ENCODE measurements at places on chromosomes 4 and X.

DNA sequence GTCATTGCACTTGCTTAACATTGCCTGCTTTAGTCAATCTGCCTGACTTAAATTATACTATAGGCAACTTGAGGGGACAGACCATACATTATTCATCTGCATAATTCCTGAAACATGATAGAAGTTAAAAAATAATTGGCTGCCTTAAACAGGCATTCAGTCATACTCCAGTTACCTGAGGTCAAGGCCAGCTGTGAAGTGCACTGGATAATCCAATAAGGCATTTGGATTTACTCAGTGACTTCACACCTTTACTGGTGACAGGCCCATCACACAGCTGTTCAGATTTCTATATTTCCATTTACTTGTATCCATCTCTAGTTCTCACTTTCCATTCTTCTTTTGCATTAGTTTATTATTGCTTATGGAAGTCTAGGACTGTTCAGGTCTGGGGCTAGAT lies 2341.6 kb downstream of the PCDH7 start:
- DNase-seq: no peak

DNA sequence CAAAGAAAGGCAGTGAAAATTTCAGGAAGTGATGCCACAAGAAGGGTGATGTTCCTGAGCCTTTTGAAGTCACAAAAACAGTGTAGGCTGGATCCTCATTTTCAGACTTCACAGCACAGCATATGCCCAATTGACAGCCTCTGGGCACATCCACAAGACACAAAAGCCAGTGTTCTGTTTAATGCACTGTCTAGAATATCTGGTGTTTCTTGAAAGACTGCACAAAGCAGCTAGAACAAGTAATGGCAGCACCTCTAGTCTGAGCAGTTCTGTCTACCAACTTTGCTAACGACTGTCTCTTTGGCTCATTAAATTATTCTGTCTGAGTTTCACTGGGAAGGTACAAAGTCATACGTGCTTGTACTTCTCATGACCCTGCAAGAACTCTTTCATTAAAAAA lies 417.1 kb upstream of the GALNT7 start:
- DNase-seq: no peak

DNA sequence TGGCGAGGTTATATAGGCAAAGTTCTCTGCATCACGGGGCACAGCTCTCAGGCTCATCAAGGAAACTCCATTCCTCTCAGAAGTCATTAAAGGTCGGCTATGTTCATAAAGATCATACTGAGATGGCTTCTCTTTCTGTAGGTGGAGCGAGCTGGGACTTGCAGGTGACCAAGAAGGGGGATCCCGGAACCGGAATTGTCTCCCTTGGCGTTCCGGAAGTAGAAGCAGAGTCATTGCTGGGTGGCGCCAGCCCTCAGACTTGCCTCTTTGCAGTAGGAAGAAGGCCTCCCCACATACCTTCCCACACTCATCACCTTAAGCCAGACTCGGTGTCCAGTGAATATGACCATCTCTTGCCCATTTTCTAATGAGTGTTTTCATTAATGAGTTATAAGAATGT lies 17.9 kb upstream of the HPGD start:
- DNase-seq: no peak

DNA sequence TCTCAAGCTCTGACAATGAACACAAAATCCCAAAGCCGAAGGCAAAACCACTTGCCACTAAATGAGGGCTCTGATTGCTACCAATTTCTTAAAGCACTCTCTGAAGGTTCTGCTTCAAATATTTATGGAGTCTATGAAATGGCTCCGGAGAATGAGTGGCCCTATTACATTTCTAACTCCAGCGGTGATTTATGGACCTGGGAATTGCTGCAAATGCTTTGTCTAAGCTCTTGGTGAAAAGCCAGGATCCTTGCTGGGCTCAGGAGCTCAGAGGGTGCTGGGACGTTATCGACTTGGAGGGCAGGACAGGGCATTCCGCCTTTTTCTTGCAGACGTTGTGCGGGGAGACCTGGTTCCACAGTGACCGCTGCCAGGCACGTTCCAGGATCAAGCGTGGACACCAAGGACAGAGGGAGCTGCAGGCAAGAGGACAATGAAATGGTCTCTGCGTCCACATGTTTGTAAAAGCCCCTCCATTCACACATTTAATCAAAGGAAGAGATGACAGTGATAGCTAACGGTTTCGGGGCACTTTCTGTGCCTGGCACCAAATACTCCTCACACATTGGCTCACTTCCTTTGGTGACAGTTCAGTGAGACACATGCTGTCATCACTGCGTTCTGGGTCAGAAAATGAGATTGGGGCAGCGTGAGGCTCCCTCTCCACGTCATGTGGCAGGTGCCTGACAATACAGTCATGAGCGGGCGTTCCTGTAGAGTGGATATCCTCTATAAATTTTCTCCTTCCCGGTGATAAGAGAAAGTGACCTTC lies 58.8 kb downstream of the C4orf50 start:
- DNase-seq: no peak

- no peak for DNase-seq
Measured at GRCh38 chrX:119481323-119481801, 13.1 kb downstream of the SLC25A5 start.

GRCh38 chr4:41360921-41361793 lies 104.4 kb downstream of the UCHL1 start:
- no peak for DNase-seq

- no peak for DNase-seq
Measured at GRCh38 chrX:19096586-19096985, 25.7 kb downstream of the ADGRG2 start.

- DNase-seq: no peak
Measured at GRCh38 chr4:116122124-116122523, 963.3 kb downstream of the TRAM1L1 start.

GRCh38 chr4:108493596-108493931 lies 126.8 kb upstream of the RPL34 start:
- no peak for DNase-seq

GRCh38 chrX:131477498-131477897 lies 66.4 kb upstream of the OR13H1 start:
- DNase-seq: no peak

- no peak for DNase-seq
Measured at GRCh38 chr4:163591614-163592020, 97.1 kb downstream of the TMA16 start.

- DNase-seq: no peak
Measured at GRCh38 chrX:41634284-41634683, 54.5 kb upstream of the GPR34 start.

DNA sequence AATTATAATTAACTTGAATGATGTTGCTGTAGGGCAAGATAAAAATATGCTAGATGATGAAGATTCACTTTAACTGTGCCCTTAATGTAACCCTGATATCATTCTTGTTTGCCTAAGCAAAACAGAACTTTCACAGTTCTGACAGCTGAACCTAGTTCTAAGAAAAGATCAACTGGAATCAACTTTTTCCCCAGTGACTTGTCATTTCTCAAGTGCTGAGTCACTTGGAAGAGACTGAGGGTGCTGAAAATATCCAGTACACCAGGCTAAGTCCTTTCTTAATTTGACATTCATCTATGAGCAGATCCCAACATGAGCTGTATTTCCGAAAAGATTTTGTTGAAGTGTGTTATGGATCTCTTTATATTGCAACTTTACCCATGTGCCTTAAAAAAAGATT lies 140.4 kb downstream of the MID1IP1 start:
- DNase-seq: no peak

DNA sequence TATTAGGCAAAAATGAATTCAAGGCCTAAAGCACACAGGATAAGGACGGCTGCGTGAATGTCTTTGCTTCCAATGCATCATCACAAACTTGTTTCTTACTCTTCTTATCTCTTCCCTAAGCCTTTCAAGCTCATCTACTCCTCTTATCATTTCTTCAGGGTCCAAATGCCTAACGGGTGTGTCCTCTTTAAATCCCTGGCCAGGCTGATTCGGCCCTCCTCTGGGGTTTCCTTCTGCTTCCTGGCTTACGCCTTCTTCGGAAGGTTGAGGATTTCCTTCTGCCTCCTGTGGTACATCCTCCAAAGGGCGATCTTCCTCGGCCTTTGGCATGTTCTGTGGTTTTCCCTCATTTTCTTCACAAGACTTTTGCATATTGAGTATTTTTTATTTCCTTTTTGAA lies 1.3 kb downstream of the TCEAL8 start:
- DNase-seq: no peak

DNA sequence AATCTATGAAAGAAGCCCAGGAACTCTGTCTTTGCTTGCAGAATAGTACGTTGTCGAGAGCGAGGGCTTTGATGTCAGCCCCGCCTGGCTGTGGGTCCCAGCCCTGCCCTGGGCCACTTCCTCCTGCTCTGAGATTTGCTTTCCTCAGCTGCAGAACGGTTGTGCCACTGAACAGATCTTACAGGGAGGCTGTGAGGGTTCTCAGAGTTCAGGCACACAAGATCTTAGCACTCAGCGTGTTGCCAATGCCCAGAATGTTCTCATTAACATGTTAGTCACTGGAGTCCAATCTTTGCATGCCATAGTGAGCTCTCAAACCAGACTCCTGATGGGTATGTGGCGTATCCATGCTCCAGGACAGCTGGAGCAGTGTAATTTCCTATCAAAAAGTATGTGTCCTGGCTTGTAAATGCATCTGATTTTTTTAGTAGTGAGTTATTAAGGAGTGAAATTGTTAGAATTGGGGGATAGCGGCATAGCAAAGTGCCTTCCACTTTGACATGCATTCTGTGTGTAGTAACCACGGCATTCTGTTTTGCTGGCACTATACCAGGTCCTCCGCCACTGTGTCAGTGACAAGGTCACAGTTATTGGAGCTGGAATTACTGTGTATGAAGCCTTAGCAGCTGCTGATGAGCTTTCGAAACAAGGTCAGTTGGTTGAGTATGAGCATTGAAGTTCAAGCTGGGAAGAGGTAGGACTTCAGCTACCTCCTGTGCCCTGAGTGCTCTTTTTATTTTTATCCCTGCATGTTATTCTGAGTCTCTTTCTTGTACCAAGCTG lies 31.6 kb downstream of the TKTL1 start:
- no peak for DNase-seq

DNA sequence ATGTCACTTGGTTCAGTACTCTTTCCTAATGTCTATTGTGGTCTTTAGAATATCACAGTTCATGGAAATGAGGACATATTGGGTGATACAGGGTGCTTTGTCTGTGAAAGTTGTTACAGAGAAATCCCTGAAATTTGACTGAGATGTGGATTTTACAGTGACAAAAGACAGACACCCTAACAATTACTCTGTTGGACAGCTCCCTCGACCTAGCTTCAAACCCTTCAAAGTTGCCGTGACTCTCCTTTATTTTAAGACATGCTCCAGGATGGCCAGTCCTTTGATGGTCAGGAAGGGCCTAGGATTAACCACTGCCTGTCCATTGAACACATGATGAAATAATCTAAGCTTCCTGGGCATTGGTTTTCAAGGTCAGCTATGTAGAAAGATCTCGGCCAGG lies 4.0 kb downstream of the DCX start:
- DNase-seq: no peak

DNA sequence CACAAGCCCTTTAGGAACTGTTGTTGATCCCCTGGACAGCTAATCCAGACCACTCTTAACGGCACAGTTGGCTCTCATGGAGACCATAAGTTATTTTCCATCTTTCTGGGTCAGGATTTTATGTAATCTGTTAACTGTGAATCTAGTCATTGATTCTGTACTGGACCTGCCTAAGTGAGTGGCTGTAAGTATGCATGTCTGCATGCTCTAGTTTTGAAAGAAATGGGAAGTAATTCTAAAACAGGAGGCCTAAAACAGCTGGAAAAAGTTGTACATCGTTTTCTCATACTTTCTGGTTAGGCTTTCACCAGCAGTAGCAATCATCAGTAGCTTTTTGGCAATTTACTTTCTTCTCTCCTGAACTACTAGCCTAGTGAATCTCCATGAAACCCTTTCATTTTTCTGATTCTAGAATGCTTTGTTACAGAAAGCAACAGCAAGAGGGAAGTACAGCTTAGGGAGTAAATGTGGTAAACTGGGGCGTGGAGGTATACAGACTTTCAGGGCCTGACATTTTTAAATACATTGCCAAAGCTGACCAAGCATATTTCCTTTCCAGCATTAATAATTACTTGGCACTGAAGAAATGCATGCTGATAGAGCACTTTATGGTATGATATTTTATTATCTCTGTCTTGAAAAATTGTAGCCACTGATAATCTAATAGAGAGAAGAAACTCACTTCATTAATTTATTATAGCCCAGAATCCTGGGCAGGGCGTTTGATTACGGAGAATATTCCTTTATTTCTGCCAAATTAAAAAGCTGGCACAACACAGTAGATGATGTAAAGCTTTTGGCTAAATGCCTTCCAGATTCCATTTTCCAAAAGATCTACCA lies 202.7 kb downstream of the BANK1 start:
- DNase-seq: no peak

DNA sequence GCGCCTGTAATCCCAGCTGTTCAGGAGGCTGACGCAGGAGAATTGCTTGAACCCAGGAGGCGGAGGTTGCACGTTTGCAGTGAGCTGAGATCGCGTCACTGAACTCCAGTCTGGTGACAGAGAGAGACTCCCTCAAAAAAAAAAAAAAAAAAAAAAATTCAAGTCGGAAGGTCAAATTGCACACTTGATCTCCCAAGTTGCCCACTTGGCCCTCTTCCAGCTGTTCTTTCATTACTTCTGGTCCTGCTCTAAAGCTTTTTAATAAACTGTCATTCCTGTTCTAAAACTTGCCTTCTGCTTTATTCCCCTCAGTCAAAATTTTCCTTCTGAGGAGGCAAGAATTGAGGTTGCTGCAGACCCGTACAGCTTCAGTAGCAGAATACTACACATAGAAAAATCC lies 2358.0 kb downstream of the ARAP2 start:
- no peak for DNase-seq

- no peak for DNase-seq
Measured at GRCh38 chrX:120549483-120550452, 11.0 kb downstream of the CUL4B start.

DNA sequence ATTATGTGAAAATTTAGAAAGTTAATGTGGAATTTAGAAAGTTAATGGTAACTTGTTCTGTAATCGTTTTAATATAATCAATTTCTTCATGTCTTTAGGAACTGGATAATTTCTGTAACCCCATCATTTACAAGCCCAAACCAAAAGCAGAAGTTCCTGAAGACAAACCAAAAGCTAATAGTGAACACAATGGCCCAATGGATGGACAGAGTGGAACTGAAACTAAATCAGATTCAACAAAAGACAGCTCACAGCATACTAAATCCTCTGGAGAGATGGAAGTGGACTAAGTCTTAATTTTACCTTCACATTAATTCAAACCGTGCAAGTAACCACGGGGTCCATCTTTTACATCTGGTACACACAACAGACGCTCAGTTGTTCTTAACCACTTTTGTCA lies 48.1 kb upstream of the PLK4 start:
- DNase-seq: no peak

GRCh38 chrX:45697591-45697990 lies 496.9 kb upstream of the DIPK2B start:
- no peak for DNase-seq
